CD8-positive, alpha-beta T cell (primary cell): ENCODE measurements at places on chromosomes 6 and 20. TPM values are rescaled to one million over a fixed set of nuclear protein-coding genes. Genes with fewer than 3 reads are reported as not detected.

Gene CHRNA4
- total RNA-seq = not detected

Gene TDRD6
- not detected for total RNA-seq

Gene RIMS1
- total RNA-seq = not detected

Gene ABHD12
- total RNA-seq = 17.9 TPM

Gene UST
- total RNA-seq = 1.0 TPM

Gene TCP11
- not detected for total RNA-seq

Gene PRRT1
- total RNA-seq = 3.1 TPM

Gene OOEP
- total RNA-seq = not detected

Gene SEMG1
- total RNA-seq = not detected

Gene BACH2
- total RNA-seq = 164 TPM

Gene OR2B6
- not detected for total RNA-seq

Gene C20orf202
- not detected for total RNA-seq
